ENCODE measurements at places on chromosomes 2 and 18.
A peak's percentile ranks its signal among the peaks of the same experiment; 100 is the strongest.

DNA sequence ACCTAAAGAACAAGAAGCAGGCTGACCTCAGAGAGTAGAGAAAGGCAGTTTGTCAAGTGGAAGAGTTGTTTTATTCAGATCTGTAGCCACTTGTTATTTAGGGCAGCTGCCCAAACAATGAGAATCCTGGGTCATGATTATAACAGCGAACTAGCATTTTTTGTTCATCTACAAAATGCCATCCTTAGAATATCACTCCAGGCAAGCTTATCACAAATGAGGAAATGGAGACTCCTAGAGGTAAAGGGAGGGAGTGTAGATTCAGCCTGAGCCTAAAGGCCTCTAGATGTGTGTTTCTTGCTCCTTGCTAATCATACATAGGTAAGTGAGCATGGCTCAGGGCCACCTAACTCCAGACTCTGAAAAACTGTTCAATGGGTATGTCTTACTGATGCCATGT is 126.1 kb downstream of the HNMT start:
- peak; percentile 44 for DNase-seq

- no peak for DNase-seq
These were observed 732.6 kb upstream of the CDH7 start for GRCh38 chr18:65018184-65018583.

- DNase-seq, result peak; percentile 78
These were observed 88.5 kb downstream of the DYNAP start for GRCh38 chr18:54679318-54680149.

DNA sequence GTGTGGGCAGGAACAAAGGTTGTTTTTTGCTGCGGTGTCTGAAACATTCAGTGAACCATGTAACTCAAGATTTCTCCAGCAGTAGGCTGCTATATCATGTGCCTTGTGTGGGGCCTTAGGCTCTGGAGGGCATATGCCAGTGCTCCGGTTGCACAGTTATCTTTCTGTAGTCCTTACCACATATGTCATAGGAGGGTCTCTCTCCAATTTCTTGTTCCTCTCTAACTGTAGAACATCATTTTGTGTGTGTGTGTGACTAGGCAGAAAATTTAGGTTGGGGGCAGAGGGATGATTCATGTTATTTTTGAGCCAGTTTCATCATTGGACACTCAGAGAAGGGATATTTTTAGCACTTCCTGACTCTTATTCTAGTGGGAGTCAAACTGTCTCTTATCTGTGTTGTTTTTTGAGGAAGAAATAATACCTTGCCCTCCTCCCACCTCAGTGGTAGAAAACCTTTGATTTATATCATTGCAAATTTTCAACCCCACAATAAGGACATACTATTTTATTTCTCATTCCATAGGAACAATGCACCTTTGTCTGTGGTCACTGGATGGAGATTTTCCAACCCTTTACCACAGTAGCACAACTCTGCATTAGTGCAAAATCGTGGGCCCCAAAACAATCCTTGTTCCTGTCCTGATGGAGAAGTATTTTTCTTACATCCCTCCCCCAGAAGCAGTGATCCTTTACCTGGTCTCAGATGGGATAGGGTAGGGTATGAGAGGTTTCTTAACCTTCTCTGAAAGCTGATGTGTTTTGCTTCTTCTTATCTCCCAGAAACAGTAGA is 113.9 kb downstream of the CCDC74A start:
- DNase-seq, result no peak
